ENCODE measurements at places on chromosomes 3 and 15.

- DNase-seq: no peak
Observed at GRCh38 chr15:38427380-38427779, 26.5 kb upstream of the FAM98B start.

- DNase-seq: no peak
Observed at GRCh38 chr3:188415196-188415595, 261.2 kb downstream of the LPP start.

DNA sequence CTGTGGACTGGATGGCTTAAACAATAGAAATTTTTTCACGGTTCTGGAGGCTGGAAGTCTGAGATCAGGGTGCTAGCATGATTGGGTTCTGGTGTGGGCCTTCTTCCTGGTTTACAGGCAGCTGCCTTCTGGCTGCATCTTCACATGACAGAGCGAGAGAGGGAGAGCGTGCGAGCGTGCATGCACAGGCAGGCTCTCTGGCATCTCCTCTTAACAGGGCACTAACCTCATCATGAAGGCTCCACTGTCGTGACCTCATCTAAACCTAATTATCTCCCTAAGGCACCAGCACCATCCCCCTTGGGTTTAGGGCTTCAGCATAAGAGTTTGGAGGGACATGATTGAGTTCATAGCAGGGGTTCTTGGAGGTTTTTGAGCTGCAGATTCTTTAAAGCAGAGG lies 292.0 kb upstream of the C2CD4B start:
- DNase-seq: no peak

DNA sequence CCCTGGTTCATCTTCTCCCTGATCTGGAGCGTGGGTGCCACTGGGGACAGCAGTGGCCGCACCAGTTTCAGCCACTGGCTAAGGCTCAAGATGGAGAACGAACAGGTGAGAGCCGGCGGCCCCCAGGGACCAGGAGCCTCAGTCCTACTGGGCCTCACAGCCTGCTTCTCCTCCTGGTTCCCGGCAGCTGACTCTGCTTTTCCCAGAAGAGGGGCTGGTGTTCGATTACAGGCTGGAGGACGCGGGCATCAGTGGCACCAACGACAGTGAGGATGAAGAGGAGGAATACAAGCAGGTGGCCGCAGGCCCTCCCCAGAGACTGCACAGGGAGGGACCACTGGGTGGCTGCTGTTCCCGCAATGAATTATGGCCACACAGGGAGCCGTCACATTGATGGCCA lies 54.4 kb downstream of the DNAH1 start:
- no peak for DNase-seq

- DNase-seq: peak; percentile 64
Observed at GRCh38 chr3:48157950-48158376, 30.3 kb downstream of the CDC25A start.

GRCh38 chr15:33344111-33344510 lies 33.3 kb downstream of the RYR3 start:
- no peak for DNase-seq

GRCh38 chr3:18080198-18080689 lies 337.8 kb upstream of the TBC1D5 start:
- DNase-seq: no peak

DNA sequence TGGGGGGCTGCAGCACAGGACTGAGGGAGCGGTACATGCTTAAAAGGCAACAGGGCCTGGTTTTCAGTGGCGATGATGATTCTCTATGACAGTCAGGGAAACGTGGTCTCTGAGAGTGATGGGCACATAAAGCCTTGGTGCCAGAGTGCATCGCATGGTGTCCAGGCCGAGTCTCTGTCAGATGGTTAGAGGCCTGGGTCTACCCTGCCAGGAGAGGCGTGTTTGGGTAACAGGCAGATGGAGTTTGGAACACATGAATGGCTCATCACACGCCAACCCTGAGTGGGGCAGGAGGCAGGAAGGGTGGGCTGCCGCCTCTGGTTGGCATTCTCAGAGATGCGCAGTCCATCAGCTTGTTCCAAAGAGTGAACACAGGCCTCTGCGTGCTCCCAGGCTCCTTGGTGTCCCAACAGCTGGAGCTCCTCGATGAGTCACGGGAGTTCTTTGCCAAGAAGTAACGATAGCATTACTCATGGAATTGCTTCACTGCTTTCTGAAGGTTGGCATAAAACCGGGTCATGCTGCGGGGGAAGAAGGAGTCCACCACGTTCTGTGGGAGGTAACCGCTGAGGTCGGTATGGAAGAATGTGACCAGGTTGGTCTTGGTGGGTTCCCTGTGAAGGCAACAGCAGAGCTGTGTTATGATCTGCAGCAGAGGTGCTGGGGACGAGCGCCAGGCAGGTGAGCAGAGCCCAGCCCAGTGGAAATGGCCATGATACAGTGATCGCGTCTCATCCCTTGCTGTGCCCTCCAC lies 11.0 kb downstream of the STARD5 start:
- peak; percentile 66 for DNase-seq

- DNase-seq: no peak
Observed at GRCh38 chr15:98147415-98147814, 186.9 kb downstream of the ARRDC4 start.

GRCh38 chr3:55165704-55166405 lies 238.0 kb upstream of the LRTM1 start:
- no peak for DNase-seq

GRCh38 chr3:45894015-45894414 lies 7.7 kb downstream of the CCR9 start:
- no peak for DNase-seq

DNA sequence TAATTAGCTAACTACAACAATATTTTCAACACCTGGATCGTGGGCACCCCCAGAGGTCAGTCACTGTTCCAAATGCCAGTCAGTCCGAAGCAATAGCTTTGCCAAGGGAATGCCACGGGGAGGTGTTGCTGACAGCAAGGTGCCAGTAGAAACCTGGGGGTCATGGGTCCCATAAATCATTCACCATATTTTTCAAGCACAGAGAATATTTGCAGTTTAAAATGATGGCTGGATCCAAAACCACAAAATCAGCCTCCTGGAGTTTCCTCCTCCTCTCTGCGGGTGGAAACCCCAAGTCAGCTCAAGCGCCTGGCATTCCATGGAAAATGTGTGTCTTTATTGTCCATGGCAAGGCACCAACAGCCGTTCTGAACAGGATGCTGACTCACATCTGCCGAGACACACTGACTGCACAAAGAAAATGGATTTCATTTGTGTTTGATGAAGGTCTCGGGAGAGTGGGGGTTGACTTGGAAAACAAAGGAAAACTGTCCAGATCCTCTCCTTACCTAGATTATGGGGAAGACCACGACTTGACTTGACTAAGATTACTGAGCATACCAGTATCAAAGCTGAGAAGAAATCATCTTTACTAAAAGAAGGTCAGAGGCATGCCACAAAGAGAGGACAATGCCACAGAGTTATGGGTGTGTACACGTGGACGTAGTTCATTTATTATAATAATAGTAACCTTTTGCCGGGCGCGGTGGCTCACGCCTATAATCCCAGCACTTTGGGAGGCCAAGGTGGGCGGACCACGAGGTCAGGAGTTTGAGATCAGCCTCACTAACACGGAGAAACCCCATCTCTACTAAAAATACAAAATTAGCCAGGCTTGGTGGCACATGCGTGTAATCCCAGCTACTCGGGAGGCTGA lies 26.4 kb downstream of the ANXA2 start:
- DNase-seq: peak; percentile 86

DNA sequence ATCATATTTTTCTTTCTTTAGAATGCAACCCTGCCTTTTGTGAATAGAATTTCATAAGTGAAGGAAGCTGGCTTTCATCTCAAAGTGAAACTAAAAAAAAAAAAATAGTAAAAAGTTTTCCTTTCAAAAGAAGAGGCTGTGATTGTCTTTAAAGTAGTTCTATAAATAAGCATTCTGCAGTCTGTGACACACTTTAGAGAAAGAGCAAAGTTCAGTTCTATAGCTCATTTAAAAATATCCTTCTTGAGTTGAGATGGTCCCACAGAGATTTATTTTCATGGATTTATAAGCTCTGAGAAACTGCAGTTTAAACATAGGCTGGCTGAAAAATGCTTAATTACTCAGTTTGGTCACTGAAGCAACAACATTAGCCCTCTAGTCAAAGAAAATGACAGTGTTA lies 36.1 kb upstream of the CNTN6 start:
- DNase-seq: no peak

DNA sequence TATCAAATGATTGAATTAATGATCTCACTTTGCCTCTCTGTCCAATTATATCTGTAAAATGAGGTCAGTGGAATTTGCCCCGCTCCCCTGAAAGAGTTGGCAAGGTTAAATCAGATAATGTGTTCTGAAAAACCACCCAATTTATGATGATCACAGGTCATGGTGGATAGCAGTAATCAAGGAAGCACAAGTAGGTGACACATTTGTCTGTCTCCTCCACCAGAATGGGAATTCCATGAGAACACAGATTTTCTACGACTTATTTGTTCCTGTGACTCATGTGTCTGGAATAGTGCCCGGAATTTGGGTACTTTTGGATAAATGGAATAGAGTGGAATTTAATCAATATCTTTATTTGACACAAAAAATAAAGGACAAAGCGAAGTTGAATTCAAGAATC lies 220.9 kb upstream of the SUCLG2 start:
- DNase-seq: no peak

DNA sequence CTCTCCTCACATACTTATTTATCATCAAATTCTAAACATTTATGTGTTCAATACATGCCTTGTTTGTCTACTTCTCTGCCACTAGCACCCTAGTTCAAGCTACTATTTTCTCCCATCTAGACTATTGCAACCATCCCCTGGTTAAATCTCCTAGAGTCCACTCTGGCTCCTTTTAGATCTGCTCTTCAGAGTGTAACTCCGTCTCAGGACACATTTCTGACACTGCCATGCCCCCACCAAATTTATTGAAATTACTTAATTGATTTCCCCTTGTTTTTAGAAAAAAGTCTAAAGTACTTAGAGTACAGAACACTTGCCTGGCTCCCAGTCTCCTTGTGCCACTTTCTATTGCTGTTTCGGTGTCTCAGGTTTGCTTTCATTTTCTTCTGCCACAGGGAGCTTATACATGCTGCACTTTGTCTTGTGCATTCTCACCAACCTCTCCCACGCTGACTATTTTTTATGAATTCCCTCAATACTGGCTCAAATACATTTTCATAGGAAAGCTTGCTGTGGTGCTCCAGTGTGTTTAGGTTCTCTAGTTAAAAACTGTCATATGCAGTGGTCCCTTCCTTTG lies 792.3 kb downstream of the DIPK2A start:
- no peak for DNase-seq

DNA sequence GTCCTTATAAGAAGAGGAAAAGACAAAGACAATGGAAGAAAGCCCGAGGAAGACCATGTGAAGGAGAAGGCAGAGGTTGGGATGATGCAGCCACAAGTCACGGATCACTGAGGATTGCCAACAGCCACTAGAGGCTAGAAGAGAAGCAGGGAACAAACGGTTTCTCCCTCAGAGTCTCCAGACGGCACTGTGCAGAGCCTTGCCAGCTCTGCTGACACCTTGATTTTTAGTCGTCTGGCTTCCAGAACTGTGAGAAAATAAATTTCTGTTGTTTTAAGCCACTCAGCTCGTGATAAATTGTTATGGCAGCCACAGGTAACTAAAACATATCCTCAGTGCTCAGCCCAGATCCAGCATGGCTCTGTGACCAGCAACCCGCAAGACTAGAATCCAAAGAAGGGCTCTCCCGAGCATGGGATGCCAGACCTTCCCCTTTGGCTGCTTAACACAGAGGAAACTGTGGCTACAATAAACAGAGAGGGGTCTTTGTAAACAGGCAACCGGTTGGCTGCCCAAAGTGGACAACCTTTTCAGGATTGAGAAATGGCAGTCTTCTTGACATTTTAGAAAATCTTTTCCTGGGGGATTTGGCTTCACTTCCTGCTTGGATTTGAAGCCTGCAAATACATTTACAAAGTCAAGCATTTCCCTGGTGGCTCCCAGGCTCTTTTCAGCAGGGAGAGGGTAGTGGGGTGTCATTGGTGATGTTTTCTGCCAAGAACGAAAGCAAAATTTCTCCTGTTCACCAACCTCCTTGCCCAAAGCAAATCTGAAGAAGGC lies 88.7 kb upstream of the ADPGK start:
- no peak for DNase-seq

GRCh38 chr3:141644931-141645330 lies 93.2 kb upstream of the RNF7 start:
- peak; percentile 84 for DNase-seq

- no peak for DNase-seq
Observed at GRCh38 chr3:172044833-172045585, 5.6 kb downstream of the FNDC3B start.

GRCh38 chr3:141368925-141369794 lies 856 bp downstream of the ZBTB38 start:
- DNase-seq: no peak

DNA sequence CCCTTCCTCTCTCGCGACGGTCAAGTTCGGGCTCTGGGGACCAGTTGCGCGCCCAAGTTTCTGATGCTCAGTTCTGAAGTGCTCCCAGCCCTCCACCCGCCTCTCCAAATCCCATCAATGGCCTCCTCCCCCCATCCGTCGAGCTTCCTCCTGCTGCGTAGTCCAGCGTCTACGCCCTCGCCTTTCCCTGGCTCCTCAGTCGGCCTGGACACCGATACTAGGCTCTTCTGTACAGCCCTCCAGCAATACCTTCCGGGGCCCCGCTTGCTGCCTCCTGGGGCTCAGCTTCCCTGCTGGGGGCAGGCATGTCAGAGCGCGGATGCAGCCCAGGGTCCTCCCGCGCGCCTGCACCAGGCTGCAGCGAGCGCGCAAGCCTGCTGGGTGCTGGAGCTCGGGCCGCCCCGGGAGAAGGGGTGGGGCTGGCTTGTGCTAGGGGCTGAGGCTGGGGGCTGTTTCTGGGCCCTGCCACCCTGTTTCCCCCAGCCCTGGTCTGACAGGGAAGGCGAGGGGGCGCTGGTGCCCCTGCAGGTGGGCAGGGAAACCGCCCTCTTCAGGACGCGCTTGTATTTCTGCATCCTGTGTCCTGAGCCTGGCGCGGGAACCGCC lies 353.3 kb upstream of the SUCLG2 start:
- no peak for DNase-seq

- no peak for DNase-seq
Observed at GRCh38 chr3:10936686-10937085, 55.9 kb upstream of the SLC6A1 start.

DNA sequence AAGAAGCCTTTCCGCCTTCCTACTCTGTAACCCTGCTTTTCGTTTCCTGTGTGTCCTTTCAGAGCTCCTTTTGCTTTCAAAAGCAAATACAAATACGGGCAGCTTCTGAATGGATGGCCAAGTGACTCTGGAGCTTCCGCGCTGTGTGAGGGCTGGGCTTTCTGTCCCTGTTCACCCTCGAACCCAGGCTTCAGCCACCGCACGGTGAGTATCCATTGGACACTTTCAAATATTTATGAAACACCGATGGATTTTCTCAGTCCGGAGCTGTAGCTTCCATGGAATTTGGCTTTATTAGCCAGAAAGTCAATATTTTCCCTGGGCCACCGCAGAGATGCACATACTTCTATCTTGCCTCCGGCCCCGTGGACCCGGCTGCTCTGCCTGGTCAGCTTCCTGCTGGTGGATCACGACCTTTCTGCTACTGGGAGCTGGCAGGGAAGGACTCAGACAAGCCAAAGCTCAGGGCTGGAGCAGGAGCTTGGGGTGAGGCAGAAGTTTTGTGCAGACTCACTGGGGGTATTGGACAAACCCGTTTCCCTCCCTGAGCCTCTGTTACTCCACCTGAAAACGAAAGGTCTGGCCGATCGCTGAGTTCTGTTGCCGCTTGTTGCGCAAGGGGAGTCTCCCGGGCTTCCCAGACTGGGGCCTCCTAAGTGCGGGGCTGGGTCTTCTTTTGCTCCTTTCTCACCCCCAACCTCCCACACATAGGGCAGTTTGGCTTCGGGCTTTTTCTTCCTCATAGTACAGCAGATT lies 63.6 kb downstream of the LINGO1 start:
- DNase-seq: no peak

All from heart right ventricle (tissue), 16 donors.